ENCODE measurements at places on chromosomes 6 and 20. TPM values are rescaled to one million over a fixed set of nuclear protein-coding genes. Genes with fewer than 3 reads are reported as not detected.

OOEP gene
- total RNA-seq, result not detected

DNA sequence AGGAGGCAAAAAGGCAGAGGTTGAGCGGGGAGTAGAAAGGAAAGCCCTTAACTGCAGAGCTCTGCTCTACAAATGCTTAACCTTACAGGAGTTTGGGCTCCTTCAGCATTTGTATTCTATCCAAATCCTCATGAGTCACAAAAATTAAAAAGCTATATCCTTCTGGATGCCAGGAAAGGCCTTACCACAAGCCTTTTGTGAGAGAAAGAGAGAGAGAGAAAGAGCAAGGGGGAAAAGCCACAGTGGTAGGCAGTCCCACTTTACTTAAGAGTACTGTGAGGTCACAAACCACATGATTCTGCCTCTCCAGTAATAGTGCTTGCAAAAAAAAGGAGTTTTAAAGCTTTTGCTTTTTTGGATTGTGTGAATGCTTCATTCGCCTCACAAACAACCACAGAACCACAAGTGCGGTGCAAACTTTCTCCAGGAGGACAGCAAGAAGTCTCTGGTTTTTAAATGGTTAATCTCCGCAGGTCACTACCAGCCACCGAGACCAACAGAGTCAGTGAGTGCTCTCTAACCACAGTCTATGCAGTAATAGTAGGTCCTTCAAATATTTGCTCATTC, at the start of gene RUNX2:
TSS of gene RUNX2 (plus strand) at position 375 of the 567 bp plus-strand sequence. CDS start 397 bp downstream, outside the sequence.
- no peak for DNase-seq

DNA sequence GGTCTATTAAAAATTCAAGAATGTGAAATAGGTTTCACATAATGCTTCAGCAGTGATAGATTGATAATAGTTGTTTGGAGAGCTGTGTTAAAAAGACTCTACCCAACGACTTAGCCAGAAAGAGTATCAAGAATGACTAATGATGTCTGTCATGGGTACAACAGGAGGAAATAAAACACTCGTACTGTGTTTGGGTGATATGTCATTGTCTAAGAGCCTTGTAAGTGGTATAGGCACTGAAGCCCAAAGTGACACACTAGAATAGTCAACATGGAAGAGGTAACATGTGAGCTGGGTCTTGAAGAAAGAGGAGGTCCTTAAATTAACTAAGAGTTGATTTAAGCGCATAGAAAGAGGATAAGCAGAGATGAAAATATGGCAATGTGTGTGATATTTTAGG, 471.8 kb upstream of the MAN1A1 start:
- DNase-seq, result no peak

DNA sequence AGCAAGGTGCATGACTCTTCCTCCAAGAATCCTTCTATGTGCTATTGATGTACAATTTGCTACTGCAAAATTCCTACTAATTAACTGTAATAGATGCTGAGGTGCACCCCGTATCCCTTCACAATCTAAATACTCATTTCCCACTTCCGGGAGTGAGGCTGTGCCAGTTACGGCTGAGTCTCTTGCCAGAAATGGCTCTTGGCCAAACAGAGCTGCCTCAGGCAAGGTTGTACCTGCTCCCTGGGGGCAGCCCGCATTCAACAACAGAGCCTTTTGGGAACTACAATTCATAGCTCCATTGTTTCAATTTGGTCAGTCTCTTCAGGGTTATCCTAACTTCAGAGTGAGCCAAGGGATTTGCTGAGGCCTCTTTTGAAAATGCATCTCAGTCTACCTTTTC, 789.8 kb upstream of the MAP3K7 start:
- no peak for DNase-seq

- DNase-seq, result no peak
Observed at GRCh38 chr6:123641497-123641896, 4.7 kb upstream of the TRDN start.

Data from T-helper 17 cell (primary cell).